ENCODE measurements at places on chromosomes 11 and 22.

GRCh38 chr22:29039148-29039547, 22.5 kb downstream of the C22orf31 start:
- no peak for DNase-seq

- no peak for DNase-seq
These were observed 645 bp downstream of the RNF121 start for GRCh38 chr11:71929491-71929890.

- peak; percentile 33 for DNase-seq
These were observed 4.6 kb downstream of the SAA2 start for GRCh38 chr11:18243783-18244362.

- no peak for DNase-seq
These were observed 112.9 kb downstream of the SPON1 start for GRCh38 chr11:14075118-14076078.

GRCh38 chr11:65639623-65640482, 2.0 kb downstream of the SIPA1 start:
- peak; percentile 97 for DNase-seq

- DNase-seq = no peak
These were observed 5.2 kb upstream of the NAALADL1 start for GRCh38 chr11:65063532-65063931.

- DNase-seq = peak; percentile 61
These were observed 829 bp upstream of the ZBED5 start for GRCh38 chr11:10858439-10859325.

DNA sequence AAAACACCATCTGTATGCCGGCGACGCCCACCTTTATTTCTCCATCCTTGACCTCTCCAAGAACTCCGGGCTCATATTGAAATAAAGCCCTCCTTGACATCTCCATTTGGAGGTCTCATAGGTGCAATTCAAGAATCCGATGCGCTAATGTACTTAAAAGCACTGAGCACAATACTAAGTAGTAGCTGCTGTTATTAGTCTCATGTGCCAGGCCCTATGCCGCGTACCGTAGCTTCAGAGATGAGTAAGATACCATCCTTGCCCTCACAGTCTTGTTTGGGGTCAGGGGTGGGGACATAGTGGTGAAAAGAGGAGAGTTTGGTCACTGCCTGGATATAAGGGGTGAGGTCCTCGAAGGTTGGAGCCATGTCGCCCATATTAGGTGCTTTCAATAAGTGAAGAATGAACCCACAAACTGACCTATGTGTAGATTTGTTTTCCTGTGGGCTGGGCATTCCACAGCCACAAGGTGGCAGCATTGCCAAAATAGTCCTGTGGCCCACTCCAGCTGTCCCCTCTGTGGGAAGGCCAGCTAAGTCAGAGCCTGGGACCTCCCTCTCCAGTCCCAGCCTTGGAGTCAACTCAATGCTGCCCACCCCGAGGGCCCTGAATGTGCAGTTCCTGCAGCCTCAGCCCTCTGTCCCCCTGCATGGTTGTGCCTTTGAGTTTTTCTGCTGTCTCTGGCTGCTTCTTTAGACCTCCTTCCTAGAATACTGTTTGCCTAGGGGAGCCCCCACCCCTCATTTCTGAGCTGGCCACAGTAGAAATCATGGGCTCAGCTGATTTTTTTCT, 6.5 kb downstream of the DCPS start:
- DNase-seq = peak; percentile 41

DNA sequence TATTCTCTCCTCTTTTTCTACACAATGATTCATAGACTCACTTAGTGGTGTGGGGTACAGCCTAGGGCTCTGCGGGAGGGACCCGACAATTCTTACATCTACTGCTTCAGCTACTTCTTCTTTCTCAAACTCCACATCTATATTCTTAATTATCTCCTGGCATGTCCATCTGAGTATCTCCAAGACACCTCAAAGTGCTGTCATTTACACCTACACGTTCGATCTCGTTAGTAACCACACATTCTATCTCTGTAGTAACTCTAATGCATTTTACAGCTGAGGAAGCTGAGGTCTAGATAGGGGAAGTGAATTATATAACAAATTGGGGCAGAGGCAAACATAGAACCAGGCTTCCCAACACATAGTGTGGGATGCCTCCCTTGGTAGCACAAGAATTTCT, 27.7 kb upstream of the RRM1 start:
- DNase-seq = no peak

- no peak for DNase-seq
These were observed 2.1 kb upstream of the CARD10 start for GRCh38 chr22:37521236-37521739.

DNA sequence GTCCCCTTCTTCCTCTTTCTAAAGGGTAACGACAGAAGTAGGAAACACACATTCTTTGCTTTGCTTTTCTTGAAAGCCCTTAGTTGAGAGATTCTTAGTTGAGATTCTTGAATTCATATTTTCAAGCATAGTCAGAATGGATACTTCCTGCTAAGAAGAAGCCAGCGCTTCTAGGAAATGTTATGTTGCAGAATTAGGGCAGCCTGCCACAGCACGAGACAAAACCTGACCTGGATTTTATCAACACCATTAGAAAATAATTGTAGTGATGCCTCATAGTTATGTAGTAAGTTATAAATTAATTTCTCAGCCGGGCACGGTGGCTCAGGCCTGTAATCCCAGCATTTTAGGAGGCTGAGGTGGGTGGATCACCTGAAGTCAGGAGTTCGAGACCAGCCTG, 37.9 kb upstream of the NUP160 start:
- no peak for DNase-seq

- no peak for DNase-seq
These were observed 22.1 kb upstream of the CTR9 start for GRCh38 chr11:10728789-10729472.

DNA sequence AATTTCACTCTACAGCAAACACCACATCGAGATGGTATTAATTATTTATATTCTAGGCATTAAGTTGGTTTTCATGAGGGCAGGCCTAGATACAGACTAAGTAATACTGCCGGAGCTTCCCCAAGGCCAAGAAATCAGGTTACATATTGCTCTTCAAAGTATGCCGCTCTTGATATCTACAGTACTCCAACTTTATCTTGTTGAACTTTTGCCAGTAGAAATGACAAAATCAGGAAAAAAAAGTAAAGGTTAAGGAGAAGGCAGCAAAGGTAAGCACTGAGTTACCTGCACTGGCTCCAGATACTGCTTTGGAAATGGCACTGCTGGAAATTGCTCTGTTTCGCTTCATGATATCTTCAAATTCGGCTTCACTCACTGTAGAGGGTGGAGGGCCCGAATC, 14.4 kb downstream of the CPSF7 start:
- DNase-seq = no peak

DNA sequence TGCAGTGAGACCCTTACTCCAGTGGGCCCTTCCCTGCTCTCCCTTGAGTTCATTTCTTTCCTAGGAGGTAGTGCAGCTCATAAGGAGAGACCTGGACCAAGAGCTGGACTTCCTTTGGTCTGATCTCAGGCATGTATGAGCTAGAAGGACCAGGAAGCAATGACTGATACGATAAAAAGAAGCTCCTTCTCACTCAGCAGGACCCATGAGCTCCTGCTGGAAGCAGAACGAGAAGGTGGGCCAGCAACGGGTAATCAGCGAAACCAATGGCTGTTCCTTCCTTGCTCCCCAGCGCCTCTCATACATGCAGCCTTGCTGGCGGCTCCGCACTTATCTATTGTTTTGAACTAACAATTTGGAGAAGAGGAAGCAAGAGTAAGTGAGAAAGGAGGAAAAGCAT, 56.8 kb downstream of the RPUSD4 start:
- DNase-seq = no peak

DNA sequence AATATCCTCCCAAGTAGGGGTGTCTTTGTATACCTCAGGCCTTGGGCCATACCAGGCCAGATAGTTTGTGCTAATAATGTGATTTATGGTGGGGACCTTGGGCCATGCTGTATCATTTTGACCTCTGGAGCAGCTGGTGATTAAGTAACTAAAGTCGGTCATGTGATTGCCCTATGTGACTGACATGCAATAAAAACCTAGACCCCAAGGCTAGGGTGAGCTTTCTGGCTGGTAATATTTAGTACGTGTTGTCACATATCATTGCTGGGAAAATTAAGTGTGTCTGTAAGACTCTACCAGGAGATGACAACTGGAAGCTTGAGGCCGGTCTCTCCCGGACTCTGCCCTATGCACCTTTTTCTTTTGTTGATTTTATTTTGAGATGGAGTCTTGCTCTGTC, 12.6 kb upstream of the TFIP11 start:
- DNase-seq = no peak

GRCh38 chr11:27868226-27868625, 168.0 kb upstream of the BDNF start:
- no peak for DNase-seq

- DNase-seq = no peak
These were observed 2.8 kb downstream of the SSRP1 start for GRCh38 chr11:57332694-57333440.

DNA sequence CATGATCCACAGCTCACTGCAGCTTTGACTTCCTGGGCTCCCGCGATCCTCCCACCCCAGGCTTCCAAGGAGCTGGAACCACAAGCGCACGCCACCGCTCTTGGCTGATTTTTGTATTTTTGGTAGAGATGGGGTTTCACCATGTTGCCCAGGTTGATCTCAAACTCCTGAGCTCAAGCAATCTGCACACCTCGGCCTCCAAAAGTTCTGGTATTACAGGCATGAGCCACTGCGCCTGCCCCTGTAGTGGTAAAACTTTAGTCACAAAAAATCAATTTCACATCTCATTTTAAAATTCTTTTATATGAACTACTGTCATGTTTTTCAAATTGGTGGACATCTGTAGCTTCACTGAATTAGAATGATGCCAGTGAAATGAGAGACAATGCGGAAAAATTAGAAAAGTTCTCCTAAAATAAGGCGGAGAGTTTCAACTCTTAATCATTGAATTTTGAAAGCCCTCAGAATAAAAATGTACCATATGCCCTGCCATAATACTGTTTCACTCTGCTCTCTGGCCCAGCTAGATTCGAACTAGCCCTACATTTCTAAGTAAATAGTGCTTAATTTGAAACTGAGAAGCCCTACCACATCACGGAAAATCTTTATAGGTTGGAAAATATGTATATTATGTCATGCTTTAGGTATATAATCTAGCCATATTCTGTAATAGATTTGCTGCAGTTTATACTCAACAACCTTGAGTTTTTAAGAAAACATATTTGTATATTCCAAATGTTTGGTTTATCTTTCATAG, 78.7 kb downstream of the HORMAD2 start:
- no peak for DNase-seq

DNA sequence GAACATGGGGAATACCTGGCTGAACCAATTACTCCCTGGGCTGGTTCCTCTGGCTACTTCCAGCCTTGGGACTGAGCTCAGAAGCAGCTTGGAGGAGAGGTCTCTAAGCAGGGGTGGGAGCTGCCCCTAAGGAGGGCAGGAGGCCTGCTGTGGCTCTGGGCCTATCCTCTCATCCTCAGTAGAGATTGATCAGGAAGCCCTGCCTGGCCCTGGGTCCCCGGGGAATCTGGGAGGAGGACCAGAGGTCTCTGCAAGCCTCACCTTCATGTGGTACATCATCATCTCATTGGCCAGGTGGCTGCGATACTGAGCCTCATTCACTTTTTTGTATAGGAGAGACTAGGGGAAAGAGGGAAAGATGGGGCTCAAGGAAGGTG, 91.1 kb downstream of the PDE2A start:
- DNase-seq = no peak

DNA sequence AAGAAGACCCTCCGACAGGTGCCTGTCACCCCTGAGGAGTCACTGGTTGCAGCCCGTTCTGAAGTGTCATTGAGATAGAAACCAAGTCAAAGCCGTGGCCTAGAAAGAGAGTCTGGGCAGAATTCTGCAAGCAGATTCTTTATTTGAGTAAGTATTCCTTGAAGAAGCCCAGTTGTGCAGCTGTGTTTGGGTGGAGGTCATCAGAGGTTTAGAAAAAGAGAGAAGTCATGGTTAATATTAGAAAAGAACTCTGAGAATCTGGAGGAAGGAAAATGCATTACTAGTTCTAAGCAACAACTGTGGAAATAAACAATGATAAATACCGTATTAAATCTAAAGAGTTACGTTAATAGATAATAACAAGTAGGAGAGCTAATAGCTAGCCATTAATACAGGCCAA, 118.8 kb upstream of the KIRREL3 start:
- no peak for DNase-seq

GRCh38 chr22:19398206-19398605, 33.3 kb downstream of the HIRA start:
- no peak for DNase-seq

DNA sequence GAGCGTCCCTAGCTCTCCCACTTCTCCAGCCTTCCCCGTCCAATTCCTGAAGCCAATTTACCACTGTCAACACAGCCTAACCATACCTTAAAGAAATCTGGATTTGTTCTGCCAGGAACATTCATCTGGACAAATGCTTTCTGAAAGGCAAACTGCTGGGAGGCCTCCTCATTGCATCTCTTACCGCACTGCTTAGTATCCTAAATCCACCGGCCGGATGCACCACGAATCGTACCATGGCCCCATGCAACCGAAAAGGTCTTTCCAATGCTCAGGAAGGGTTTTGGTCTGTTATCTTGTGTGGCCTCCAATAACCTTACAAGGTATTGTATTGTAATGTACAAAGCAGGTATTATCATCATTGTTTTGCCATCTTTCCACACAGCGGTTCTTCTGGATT, 57.6 kb downstream of the MYH9 start:
- DNase-seq = no peak

DNA sequence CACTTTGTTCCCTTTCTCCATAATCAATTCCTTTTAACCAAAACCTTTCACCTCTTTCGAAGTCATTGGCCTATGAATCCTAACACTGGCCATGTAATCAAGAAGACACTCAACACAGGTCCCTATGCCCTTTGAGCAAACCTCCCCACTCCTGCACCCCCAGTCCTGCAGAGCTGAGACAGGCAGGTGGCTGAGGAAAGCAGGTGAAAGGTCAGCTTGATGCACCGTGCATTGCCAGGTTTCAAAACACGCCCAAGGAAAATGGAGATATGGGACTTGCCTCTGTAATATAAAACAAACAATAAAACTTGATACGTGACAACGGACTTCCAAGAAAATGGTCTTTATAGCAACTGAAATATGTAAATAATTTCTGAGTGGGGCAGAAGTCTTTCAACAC, 10.6 kb downstream of the CPT1A start:
- DNase-seq = no peak

GRCh38 chr11:43164831-43165230, 147.0 kb upstream of the API5 start:
- DNase-seq = no peak

- DNase-seq = no peak
These were observed 537.1 kb downstream of the INSC start for GRCh38 chr11:15651816-15652215.

- no peak for DNase-seq
These were observed 855.8 kb upstream of the LRRC4C start for GRCh38 chr11:42315267-42315666.
